ENCODE measurements at places on chromosomes 4 and X.

DNA sequence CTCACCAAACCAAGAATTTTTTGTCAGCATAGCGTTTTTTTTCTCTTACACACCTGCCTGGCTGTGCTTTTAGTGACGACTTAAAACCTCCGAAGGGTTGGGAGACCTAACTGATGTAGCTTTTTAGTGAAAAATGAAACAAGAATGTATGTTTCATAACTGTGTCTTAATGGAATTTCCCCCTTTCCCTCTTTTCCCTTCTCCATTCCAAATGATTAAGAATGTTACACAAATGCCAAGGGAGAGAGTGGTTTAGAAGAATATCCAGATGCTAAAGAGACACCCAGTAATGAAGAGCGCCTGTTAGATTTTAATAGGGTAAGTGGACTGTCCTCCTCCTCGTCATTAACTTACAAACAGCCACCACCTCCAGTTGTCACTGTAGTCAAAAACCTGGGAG lies 33.2 kb upstream of the TBC1D14 start:
- no peak overlapping the region for H3K27ac ChIP-seq
- DNase-seq: no peak
- H3K27me3 ChIP-seq: no peaks in the 10 kb centered on the region
- peaks cover 55% of the 10 kb centered on the region for H3K36me3 ChIP-seq
- H3K4me3 ChIP-seq: no peak overlapping the region

GRCh38 chrX:97021680-97022079 lies 138.0 kb downstream of the RPA4 start:
- no peaks in the 10 kb centered on the region for H3K4me1 ChIP-seq
- H3K4me3 ChIP-seq: no peak overlapping the region

DNA sequence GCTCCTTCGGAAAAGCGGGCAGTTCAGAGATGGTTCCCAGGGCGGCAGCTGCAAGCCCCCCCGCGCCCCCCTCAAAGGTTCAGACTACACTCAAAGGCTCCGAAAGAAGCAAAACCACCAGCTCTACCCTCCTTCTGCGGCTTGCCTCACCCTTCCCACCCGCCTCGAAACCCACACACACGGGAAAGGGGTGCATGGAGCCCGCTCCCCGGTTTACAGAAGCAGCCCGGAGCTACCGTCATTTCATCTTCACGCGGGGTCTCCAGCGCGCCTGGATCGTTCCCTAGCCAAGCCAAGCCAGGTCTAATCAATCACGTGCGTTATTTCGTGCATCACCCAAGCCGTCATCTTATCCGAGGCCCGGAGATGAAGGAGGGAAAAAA lies 1.2 kb downstream of the NLGN4X start:
- H3K36me3 ChIP-seq: no peaks in the 10 kb centered on the region
- H3K4me1 ChIP-seq: no peaks in the 10 kb centered on the region
- H3K27me3 ChIP-seq: no peaks in the 10 kb centered on the region
- no peak overlapping the region for H3K27ac ChIP-seq

GRCh38 chrX:15413101-15413500 lies 28.9 kb upstream of the VEGFD start:
- H3K4me3 ChIP-seq: no peak overlapping the region
- peak; percentile 15 for DNase-seq
- peak overlapping the region; percentile 69 for H3K27ac ChIP-seq
- no peaks in the 10 kb centered on the region for H3K36me3 ChIP-seq
- no peaks in the 10 kb centered on the region for H3K27me3 ChIP-seq
- H3K4me1 ChIP-seq: peaks cover 20% of the 10 kb centered on the region

- no peaks in the 10 kb centered on the region for H3K36me3 ChIP-seq
- H3K27ac ChIP-seq: no peak overlapping the region
- no peaks in the 10 kb centered on the region for H3K27me3 ChIP-seq
- DNase-seq: no peak
- peaks cover 6% of the 10 kb centered on the region for H3K4me1 ChIP-seq
These were observed 41.4 kb downstream of the CLDN34 start for GRCh38 chrX:10008483-10009056.

- peaks cover 11% of the 10 kb centered on the region for H3K27me3 ChIP-seq
- H3K4me3 ChIP-seq: no peak overlapping the region
- H3K36me3 ChIP-seq: no peaks in the 10 kb centered on the region
- H3K27ac ChIP-seq: no peak overlapping the region
- DNase-seq: no peak
These were observed 33.2 kb upstream of the MID1IP1 start for GRCh38 chrX:38768079-38768478.

DNA sequence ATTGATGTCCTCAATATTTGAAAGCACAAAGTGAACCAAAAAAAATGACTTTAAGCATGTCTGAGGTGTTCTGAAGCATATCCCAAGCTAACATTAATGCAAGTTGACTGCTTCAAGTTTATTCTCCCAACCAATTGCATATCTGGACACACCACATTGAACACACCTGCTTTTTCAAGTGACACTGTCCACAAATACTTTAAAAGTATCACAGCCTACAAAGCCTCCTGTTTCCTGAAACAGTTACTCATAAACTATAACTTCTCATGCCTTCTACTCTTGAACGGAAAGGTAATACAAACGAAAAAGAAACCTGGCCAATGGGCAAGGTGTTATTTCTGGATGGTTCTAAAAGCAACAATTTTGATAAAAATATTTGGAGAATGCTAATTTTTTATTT lies 1.1 kb downstream of the CDKL2 start:
- no peak overlapping the region for H3K4me3 ChIP-seq
- H3K36me3 ChIP-seq: no peaks in the 10 kb centered on the region
- no peaks in the 10 kb centered on the region for H3K27me3 ChIP-seq
- no peak for DNase-seq

GRCh38 chr4:22988526-22988925 lies 295.8 kb downstream of the GBA3 start:
- H3K36me3 ChIP-seq: no peaks in the 10 kb centered on the region
- H3K27me3 ChIP-seq: no peaks in the 10 kb centered on the region
- H3K4me1 ChIP-seq: no peaks in the 10 kb centered on the region
- no peak overlapping the region for H3K4me3 ChIP-seq
- no peak overlapping the region for H3K27ac ChIP-seq

GRCh38 chr4:42482516-42483327 lies 85.4 kb downstream of the SHISA3 start:
- no peak for DNase-seq
- no peak overlapping the region for H3K27ac ChIP-seq
- no peaks in the 10 kb centered on the region for H3K36me3 ChIP-seq
- H3K4me1 ChIP-seq: peaks cover 5% of the 10 kb centered on the region
- no peaks in the 10 kb centered on the region for H3K27me3 ChIP-seq
- H3K4me3 ChIP-seq: no peak overlapping the region

- H3K36me3 ChIP-seq: no peaks in the 10 kb centered on the region
- no peaks in the 10 kb centered on the region for H3K4me1 ChIP-seq
- no peak overlapping the region for H3K4me3 ChIP-seq
- H3K27ac ChIP-seq: no peak overlapping the region
These were observed 41.2 kb upstream of the ZMAT1 start for GRCh38 chrX:101973066-101973465.

DNA sequence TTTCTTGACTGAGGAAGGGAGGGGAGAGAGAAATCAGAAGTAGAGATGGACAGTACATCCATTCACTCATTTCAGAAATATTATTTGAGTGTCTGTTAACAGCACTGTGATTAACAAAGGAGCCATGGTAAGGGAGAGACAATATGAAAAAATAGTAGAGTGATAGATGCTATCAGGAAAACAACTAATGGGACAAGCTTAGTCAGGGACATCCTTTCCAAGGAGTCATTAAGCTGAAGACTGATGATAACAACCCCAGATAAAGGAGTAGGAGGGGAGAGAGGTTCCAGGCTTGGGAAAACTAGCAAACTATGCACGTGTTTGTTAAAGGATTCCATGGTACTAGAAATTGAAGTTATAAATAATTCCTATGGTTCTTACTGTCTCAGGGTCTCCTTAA lies 122.2 kb downstream of the CBR4 start:
- H3K4me1 ChIP-seq: no peaks in the 10 kb centered on the region
- no peak overlapping the region for H3K4me3 ChIP-seq
- peaks cover 96% of the 10 kb centered on the region for H3K36me3 ChIP-seq

Measured in neuronal stem cell (in vitro differentiated cells).